ENCODE measurements at places on chromosomes 4 and X.

- no peaks in the 10 kb centered on the region for H3K27me3 ChIP-seq
- no peak overlapping the region for H3K4me3 ChIP-seq
- no peak overlapping the region for H3K27ac ChIP-seq
- no peaks in the 10 kb centered on the region for H3K36me3 ChIP-seq
- no peaks in the 10 kb centered on the region for H3K4me1 ChIP-seq
Observed at GRCh38 chrX:20361890-20362262, 95.2 kb upstream of the RPS6KA3 start.

DNA sequence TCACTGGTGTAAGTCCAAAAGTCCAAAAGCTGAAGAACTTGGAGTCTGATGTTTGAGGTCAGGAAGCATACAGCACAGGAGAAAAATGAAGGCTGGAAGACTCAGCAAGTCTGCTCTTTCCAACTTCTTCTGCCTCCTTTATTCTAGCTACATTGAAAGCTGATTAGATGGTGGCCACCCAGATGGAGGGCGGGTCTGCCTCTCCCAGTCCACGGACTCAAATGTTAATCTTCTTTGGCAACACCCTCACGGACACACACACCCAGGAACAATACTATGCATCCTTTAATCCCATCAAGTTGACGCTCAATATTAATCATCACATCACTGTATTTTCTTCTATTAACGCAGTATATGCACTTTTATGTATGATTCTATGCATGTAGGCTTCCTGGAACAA is 931.6 kb upstream of the GRIA3 start:
- H3K4me1 ChIP-seq: no peaks in the 10 kb centered on the region
- no peak overlapping the region for H3K4me3 ChIP-seq
- peaks cover 18% of the 10 kb centered on the region for H3K27me3 ChIP-seq
- DNase-seq: no peak
- H3K27ac ChIP-seq: no peak overlapping the region

- H3K27ac ChIP-seq: no peak overlapping the region
- DNase-seq: no peak
- H3K4me1 ChIP-seq: peaks cover 8% of the 10 kb centered on the region
- H3K27me3 ChIP-seq: no peaks in the 10 kb centered on the region
Observed at GRCh38 chr4:125334926-125335325, 20.2 kb downstream of the FAT4 start.

- no peak overlapping the region for H3K27ac ChIP-seq
- H3K4me3 ChIP-seq: no peak overlapping the region
- no peaks in the 10 kb centered on the region for H3K36me3 ChIP-seq
- H3K4me1 ChIP-seq: no peaks in the 10 kb centered on the region
- DNase-seq: no peak
Observed at GRCh38 chr4:123354701-123355100, 41.9 kb upstream of the SPRY1 start.

- H3K27me3 ChIP-seq: no peaks in the 10 kb centered on the region
- H3K4me1 ChIP-seq: peaks cover 5% of the 10 kb centered on the region
- 0 out of 2 replicates have a peak overlapping the region, but pooled peaks have one; percentile 24 for H3K4me3 ChIP-seq
- H3K27ac ChIP-seq: no peak overlapping the region
- no peaks in the 10 kb centered on the region for H3K36me3 ChIP-seq
- no peak for DNase-seq
Observed at GRCh38 chrX:48736303-48736702, 25.2 kb upstream of the GLOD5 start.

GRCh38 chr4:94208266-94208665 is 601 bp downstream of the SMARCAD1 start:
- DNase-seq: no peak
- peak overlapping the region; percentile 75 for H3K27ac ChIP-seq
- H3K27me3 ChIP-seq: no peaks in the 10 kb centered on the region

DNA sequence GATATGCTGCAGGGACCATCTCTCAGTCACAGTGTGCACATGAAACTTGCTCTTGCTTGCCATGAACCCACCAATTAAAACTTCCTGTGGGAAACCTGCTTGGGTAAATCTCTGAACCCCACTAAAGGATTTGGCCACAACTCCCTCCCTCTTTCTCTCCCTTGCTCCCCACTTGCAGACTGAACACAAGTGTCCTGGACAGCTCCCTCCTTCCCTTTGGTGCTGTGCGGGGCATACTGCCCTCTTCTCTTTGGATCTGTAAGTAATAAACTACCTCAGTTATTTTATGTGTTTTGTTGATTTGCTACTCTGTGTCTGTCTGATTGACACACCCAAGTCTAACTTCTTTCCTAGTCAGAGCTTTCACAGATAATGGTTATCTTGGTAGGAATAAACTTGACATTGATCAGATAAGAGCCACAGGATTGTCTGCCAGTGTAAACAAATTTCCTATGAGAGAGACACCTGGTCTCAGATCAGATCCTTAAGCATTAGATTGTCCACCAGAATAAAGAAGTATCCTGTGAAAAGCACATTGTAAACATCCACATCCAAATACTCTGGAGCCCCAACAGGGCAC is 41.8 kb downstream of the SULT1E1 start:
- H3K27me3 ChIP-seq: no peaks in the 10 kb centered on the region
- no peaks in the 10 kb centered on the region for H3K36me3 ChIP-seq
- DNase-seq: no peak
- H3K4me3 ChIP-seq: no peak overlapping the region

DNA sequence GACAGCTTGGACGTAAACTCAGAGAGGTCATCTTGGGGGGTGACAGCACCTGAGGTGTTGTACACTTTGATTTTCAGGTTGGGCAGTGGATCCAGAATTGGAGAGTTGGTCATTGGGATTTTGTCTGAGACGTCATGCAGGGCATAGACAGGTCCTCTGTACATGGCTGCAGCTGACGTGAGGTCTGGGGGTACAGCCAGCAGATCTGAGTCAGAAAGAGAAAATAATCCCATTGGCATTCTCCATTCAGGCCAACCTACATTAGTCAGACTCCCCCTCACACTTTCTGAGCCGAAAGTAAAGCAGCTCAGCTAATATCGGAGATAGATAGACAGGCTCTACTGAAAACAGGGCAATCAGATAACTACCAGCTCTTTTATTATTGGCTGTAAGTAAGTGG is 329.7 kb downstream of the UNC5C start:
- H3K4me3 ChIP-seq: no peak overlapping the region
- no peaks in the 10 kb centered on the region for H3K36me3 ChIP-seq
- H3K4me1 ChIP-seq: no peaks in the 10 kb centered on the region
- no peak for DNase-seq
- H3K27me3 ChIP-seq: no peaks in the 10 kb centered on the region

- H3K36me3 ChIP-seq: no peaks in the 10 kb centered on the region
- no peak overlapping the region for H3K4me3 ChIP-seq
- no peak for DNase-seq
- H3K27me3 ChIP-seq: no peaks in the 10 kb centered on the region
- H3K27ac ChIP-seq: no peak overlapping the region
Observed at GRCh38 chr4:121411151-121411744, 30.4 kb upstream of the QRFPR start.

Measured in GM23338 (cell line).